ENCODE measurements at places on chromosomes 3 and 15.

DNA sequence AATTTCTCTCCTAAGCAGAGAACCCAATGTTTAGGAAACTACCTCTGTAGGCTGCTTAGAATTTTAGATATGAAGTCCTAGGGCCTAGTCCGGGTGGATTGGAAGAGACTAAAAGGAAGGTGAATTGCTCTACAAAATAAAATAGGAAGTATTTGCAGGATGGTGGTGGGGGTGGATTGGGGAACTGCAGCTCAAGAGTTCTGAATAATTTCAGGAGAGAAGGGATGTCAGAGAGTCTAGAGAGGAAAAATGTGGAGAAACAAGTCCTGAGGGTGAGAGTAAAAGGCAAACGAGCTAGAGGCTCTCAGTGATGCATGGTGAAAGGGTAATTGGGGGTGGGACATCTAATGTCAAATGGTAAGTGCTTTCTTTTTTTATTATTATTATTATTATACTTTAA lies 10.2 kb upstream of the CP start:
- no peak for DNase-seq

DNA sequence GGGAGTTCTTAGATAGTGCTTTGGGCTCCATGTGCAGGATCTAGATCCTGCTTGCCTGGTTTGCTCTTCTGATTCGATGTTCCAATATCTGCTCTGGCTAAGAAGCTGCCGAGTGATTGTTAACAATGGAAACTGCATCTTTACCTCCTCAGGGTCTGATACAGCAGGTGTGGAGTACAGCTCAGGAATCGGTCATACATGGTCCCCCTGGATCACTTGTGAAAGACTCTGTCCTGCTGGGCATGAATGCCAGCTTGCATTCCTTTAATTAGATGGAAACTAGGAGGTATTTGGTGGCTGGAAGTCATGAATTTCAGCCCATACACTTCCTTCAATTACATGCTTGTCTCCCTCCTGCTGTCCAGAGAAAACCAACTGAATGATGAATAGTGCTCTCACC lies 95.3 kb downstream of the CHRNA7 start:
- no peak for DNase-seq

GRCh38 chr3:98180319-98180890 lies 13.9 kb downstream of the OR5H15 start:
- no peak for DNase-seq

DNA sequence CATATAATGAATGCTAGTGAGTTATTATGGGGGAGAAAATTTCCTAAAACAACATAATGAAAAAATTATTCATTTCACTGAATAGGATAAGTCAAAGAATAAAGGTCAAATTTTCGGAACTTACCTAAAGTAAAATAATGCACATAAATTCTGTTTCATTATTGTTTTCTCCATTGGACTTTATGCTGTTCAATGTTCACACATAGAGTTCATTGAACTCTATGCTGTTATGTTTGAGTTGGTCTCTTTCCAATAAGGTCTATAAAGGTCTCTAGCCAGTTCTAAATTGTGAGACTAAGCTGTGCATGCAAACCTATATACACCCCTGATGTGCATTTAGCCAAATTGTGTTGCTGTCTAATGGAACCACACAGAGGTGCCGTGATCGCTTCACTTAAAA lies 28.5 kb upstream of the STT3B start:
- no peak for DNase-seq

DNA sequence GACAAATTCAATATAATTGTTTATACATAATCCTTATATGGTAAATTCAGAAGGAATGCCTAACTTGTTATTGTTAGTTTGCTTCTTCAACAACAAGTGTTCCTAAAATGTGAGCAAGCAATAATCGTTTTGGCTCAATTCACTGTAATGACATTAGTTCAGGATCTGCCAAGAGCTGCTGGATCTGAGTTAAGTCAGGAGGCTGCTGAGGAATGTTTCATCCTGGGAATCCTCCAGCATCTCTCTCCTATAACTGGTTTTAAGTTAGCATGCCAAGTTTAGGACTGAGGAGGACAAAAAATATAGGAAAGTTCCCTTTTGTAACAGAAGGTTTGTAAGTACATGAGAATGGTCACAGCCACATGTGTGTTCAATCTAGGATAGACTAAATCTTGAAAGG lies 4.9 kb upstream of the GTF2A2 start:
- no peak for DNase-seq

DNA sequence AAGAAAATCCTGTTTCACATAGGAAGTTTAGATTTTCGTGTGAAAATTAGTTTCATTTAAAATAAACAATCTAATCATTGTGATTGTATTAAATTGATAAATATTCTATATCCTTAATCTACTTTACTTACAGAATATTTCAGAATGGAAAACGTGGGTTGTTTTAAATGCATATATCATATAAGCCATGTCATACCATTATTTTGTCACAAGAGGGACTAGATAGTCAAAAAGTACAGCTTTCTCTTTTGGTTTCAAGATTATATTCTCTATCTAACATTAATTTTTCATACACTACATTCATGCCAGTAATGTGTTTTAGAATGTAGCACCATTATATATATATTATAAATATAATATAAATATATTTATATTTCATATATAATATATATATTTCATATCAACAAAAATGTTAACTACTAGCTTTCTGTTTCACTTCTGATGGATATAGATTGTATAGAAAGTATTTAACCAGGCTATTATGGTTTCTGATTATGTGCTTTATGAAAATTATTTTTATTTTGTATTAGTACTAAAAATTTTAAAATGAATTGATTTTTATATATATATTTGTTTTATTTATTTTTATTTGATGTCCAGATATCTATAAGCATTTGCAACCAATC lies 45.3 kb downstream of the OSTN start:
- no peak for DNase-seq

DNA sequence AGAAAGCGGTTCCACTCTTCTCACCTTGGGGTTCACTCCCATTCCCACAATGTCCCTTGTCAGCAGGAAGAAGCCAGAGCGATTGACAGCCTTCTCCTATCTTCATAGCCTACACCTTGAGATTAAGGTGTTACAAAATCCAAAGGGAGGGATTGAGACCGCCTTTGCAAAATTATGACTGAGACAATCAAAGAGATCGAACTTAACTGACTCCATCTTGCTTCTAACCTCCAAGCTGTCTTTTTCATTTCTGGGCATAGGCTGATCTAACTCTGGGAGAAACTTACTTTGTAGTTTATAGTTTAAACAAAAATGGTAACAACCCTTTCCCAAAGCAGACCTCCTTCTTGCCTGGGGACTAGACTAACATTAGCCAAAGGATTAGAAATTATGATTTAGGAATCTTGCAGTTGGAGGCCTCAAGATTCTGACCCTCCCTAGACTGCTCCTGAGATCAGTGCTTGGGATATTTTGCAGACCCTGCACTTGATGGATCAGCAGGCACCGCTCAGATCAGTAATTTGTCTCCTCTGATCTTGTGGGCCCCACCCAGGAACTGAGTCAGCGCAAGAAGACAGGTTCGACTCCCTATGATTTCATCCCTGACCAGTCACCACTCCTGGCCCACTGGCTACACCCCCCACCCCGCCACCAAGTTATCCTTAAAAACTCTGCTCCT lies 40.0 kb downstream of the PAQR5 start:
- DNase-seq: no peak

- DNase-seq: no peak
These were observed 125.1 kb downstream of the PLCL2 start for GRCh38 chr3:17009826-17010225.

DNA sequence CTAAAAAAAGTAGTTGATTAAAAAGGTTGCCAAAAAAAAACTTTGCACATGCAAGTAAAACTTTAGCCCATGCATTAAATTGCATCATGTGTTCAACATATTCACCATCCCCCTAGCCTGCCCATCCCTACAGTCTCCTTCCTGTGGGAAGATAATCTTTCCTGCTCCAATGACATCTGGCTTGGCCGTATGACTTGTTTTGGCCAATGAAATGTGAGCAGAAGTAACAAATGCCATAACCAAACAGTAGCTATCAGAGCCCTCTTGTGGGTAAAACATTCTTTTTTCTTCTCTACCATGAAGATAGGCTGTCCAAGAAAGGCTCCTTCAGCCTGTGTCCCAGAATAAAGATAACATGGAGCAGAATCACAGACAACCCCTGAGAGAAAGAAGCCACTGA lies 15.3 kb downstream of the ERC2 start:
- DNase-seq: no peak

- DNase-seq: no peak
These were observed 87.5 kb downstream of the RORA start for GRCh38 chr15:61141497-61142125.

DNA sequence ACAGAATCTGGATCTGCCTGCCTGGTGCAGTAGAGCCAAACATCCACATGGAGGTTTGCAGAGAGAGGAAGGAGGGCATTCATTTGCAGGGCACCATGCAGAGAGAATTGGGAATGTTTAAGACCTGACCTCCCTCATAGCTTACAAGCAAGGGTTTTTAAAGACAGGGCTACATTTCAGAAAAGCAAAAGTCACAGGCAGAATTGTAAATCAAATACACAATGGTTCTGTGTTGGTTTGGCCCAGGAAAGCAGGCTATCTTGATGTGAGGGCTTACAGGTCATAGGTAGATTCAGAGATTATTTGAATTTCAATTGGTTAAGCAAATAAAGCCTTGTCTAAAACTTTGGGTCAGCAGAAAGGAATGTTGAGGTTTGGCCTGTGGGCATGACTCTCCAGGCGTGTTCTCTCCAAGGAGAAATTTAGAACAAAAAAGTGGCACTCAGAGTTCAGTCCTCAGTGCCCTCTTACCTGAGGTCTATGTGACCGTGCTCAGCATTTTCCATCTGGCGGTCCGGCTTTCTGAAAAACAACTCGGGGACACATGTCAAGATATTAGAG lies 91.5 kb downstream of the CD47 start:
- no peak for DNase-seq

DNA sequence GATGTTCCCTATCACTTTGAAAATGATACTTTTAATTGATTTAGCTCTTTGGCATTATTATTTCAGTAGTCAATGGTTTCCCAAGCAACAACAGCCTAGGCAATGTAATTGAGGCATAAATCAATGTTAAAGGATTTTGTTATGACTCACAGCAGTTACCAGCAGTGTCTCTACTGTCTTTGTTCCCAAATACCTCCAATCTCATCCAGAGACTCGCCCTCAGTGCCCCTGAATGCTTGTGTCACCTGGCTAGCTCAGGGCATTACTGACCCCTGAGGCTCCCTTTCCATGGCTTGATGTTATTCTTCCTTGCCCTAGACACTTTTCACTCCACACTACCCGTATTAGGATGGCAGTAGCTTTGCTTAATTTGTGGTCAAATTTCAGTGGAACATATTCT lies 227.2 kb downstream of the SQOR start:
- no peak for DNase-seq

DNA sequence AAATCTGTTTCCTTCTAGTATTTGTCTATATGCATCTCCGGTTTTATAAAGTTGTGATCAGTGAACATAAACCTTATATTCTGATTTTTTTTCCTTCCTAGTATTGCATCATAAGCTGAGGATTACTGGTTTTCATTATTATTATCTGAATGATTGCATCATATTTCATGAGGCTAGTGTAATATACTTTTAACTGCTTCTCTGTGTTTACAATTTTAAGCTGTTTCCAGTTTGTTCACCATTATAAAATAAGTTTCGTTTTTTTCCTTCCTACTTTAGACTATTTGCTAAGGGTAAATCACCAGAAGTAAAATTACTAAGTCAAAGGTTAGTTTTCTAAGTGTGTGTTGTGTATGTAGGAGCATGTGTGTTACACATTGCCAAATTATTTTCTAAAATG lies 20.2 kb downstream of the SEMA6D start:
- no peak for DNase-seq

DNA sequence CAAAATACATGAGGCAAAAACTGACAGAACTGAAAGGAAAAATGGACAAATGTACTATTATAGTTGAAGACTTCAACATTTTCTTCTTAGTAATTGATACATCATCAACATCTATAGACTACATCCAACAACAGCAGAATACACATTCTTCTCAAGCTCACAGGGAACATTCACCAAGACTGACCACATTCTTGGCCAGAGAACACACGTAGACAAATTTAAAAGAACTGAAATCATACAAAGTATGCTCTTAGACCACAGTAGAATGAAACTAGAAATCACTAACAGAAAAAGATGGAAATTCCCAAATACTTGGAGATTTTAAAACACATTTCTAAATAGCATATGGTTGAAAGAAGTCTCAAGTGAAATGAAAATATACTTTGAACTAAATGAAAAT lies 55.1 kb upstream of the NSMCE3 start:
- no peak for DNase-seq
